ENCODE measurements at places on chromosomes 1 and 21. TPM values are rescaled to one million over a fixed set of nuclear protein-coding genes. Genes with fewer than 3 reads are reported as not detected.

LMOD1 gene
- polyA plus RNA-seq, result 17.3 TPM

- no peak for DNase-seq
These were observed 78.4 kb downstream of the CD58 start for GRCh38 chr1:116492358-116492811.

DNA sequence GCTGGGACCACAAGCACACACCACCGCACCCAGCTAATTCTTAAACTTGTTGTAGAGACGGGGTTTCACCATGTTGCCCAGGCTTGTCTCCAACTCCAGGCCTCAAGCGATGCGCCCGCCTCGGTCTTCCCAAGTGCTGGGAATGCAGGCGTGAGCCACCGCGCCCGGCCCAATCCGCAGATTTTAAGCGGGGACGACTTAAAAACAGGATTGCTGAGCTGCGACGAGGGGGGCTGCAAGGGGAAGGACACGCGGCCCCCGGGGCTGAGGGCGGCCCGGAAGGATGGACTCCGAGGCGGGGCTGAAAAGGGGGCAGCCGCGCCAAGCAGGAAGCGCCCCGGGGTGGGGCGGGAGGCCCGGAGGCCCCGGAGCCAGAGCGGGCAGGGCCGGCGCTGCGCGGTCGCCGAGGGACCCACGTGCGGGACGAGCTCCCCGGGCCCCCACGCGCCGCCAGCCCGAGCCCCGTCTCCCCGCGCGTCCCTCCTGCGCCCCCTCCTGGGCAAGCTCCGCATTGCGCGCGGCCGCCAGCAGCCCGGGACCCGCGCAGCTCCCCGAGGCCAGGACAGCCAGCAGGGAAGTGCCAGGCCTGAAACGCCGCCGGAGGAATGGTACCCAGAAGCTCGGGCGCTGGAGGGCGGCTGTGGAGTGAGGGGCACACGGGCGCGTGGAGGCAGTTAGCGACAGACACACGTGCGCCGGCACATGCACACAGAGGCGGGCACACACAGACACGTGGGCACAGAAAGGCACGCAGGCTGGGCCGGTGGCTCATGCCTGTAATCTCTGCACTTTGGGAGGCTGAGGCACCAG lies 5.5 kb upstream of the PRKCZ start:
- peak; percentile 61 for DNase-seq

GRCh38 chr1:24210195-24210627 lies 23.1 kb upstream of the IFNLR1 start:
- DNase-seq, result no peak

USP33 gene
- 60.6 TPM for polyA plus RNA-seq

DNA sequence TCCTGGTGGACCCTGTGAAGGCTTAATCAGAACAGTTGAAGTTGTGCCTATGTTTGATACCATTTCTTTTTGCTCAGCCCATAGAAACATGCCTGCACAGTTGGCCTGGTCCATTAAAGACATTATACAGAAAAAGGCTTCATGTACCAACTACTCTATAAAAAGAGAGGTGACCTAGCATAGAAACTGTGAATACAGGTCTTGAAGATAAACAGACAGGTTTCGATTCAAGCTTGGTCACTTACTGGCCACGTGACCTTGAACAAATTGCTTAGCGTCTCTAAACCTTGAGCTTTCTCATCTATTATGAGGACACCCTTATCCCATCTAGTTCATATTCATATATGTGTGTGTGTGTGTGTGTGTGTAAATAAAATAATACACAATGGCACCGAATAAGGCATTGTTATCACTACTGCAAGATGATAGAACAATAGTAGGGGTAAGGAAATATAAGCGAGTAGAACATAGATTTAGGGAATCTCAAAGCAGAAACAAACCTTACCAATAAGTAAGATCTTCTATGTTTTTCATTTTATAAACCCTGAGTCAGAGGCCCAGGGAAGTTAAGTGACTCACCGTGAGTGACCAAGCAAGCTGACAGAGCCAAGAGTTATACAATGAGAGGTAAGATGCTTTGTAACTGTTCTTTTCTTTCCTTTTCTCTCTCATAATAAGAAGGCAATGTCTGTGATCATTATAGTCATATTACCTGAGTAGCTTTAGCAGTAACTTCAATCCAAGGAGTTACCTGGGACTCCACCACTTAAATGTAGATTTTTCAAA lies 476.8 kb upstream of the DEPDC1 start:
- DNase-seq, result no peak

DNA sequence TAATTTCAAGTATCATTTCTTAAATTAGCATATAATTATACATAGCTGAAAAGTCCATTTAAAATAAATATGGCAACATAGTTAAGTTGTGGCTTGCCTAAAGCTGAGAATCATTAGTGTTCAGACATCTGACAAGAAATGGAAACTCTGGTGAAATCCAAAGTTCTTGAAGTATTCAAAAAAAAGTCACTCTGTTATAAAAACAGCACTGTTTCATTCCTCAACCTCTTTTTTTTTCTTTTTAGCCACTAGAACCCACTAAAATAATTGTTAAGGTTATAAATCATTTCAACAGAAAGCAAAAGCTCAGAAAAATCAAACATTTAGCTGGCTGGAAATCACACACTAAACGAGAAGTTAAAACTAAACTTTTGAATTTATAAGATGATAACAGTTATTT lies 476.7 kb downstream of the LTN1 start:
- DNase-seq, result no peak

GRCh38 chr1:88877382-88877825 lies 14.0 kb downstream of the GTF2B start:
- DNase-seq, result no peak

LHX8 gene
- polyA plus RNA-seq, result not detected

DNA sequence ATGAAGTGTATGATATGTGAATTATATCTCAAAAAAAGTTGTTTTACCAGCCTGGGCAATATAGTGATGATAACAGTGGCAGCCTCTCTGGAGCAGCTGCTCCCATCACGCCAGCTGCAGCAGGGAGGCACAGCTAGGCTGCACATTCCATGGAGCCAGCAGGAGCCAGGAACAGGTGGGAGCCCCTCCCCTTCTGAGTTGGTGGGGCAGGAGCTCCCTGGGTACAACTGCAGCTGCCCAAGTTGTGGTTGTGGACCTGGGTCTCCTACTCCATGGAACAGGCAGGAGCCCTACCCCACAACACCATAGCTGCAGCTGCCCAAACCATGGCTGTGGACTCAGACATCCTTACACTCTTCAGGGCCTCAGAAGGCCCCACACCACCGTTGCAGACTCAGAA lies 21.7 kb upstream of the FNBP1L start:
- no peak for DNase-seq

GRCh38 chr1:93817819-93818569 lies 61.0 kb downstream of the DNTTIP2 start:
- peak; percentile 46 for DNase-seq

- no peak for DNase-seq
These were observed 41.3 kb upstream of the GNG12 start for GRCh38 chr1:67874501-67875111.

DNA sequence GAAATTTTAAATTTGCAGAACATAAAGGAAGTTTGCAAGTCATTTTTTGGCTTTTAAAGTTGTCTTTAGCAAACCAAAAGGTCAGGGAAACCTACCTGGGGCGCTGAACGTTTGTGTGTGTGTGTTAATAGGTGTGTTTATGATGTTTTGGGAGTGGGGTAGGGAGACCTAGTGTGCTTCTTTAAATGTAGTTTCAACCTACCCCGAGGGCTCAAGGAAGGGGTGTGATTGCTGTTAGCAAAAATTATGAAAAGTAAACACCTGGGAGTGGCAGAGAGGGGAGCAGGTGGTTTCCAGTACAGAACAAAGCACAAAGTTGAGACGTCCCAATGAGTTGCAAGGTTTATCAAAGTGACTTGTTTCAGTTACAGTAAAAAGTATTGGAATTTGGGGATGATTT lies 58.7 kb upstream of the WDR26 start:
- DNase-seq, result no peak

BRDT gene
- polyA plus RNA-seq, result not detected

GRCh38 chr1:157132616-157133167 lies 5.5 kb downstream of the ETV3 start:
- DNase-seq, result no peak

Measured in large intestine (tissue), 12 donors.